ENCODE measurements at places on chromosomes 3 and 15.

DNA sequence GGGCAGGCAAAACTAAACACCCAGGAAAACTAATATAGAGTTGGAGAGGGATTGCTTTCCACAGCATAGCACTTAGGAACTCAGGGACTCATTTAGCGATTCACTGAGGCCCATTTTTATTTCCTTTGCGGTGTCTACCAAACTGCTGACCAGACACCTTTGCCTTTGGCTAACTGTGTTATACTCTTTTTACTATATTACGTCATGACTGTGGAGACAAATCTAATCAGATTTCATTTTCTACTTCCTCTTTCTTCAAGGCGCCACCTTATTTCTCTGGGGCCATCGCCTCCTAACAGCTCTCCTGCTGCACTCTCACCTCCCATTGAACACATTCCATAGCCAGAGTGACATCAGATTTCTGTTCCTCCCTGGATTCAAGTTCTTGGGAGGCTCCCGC, 215.7 kb upstream of the WNT5A start:
- H3K36me3 ChIP-seq: no peaks in the 10 kb centered on the region
- H3K27me3 ChIP-seq: no peaks in the 10 kb centered on the region
- no peak for DNase-seq
- no peak overlapping the region for H3K4me3 ChIP-seq
- no peak overlapping the region for H3K27ac ChIP-seq

DNA sequence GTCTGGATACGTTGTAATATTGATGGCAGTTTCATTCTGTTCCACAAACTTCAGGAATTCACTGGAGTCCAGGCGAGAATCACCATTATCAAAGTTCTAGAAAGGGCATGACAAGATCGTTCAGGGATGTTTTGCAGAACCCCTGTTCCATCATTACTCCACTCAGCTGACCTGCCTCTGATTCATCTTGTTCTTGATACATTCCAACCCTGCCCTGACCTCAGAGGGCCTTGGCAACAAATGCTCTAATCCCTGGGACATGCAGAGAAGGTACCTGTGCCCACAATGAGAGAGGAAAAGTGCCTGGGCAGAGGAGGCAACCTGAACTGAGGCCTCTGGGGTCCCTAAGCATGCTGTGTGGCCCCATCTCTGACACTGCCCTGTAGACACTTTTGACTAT, 45.9 kb downstream of the FSTL1 start:
- no peak for DNase-seq
- peaks cover under 1% of the 10 kb centered on the region for H3K27me3 ChIP-seq
- no peak overlapping the region for H3K27ac ChIP-seq

- no peaks in the 10 kb centered on the region for H3K4me1 ChIP-seq
- no peak overlapping the region for H3K4me3 ChIP-seq
- no peak overlapping the region for H3K27ac ChIP-seq
- DNase-seq: no peak
- no peaks in the 10 kb centered on the region for H3K36me3 ChIP-seq
Measured at GRCh38 chr3:98980915-98981596, 79.6 kb upstream of the DCBLD2 start.

- DNase-seq: no peak
- H3K36me3 ChIP-seq: no peaks in the 10 kb centered on the region
- no peaks in the 10 kb centered on the region for H3K4me1 ChIP-seq
Measured at GRCh38 chr15:81752546-81752942, 293.3 kb downstream of the MEX3B start.

GRCh38 chr3:175411946-175412345, 552.8 kb downstream of the NAALADL2 start:
- H3K27ac ChIP-seq: no peak overlapping the region
- no peaks in the 10 kb centered on the region for H3K4me1 ChIP-seq
- no peaks in the 10 kb centered on the region for H3K27me3 ChIP-seq
- H3K4me3 ChIP-seq: no peak overlapping the region
- no peaks in the 10 kb centered on the region for H3K36me3 ChIP-seq

DNA sequence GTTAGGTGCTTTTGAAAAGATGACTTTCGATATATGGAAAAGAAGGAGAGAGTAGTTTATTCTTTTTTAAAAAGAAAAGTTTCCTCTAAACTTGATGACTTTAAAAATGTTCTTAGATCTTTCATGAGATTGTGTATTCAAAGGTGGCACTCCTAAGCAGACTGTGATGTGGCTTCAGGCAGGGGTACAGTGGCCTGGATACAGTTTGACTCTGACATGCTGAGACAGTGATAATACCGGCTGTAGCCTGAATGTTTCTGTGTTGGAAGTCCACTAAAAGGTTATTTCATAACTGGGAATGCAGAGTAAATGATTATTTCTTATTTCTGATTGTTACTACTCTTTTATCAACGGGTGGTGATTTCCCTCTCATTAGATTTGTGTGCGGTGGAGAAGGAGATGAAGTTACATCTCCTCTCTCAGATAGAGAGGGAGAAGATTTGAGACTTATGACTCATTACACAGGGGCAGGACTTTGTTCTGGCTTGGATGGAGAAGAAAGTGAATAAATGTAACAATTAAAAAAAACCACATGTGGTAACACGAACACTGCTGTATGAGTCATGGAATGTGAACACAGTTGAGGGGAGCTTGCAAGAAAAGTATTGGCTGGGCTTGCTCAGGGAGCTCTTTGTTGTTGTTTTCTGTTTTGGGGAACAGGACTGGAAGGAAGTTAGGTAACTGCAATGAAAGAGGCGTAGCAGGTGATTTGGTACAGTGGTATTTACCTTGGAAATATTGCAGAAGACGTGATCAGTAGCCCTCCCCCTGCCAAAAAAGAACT, 21.6 kb downstream of the SPTSSB start:
- peak overlapping the region; percentile 4 for H3K27ac ChIP-seq
- peaks cover 16% of the 10 kb centered on the region for H3K4me1 ChIP-seq
- H3K4me3 ChIP-seq: no peak overlapping the region
- H3K27me3 ChIP-seq: peaks cover 34% of the 10 kb centered on the region
- H3K36me3 ChIP-seq: no peaks in the 10 kb centered on the region

GRCh38 chr15:23648920-23649515, 1.4 kb upstream of the MAGEL2 start:
- H3K4me1 ChIP-seq: no peaks in the 10 kb centered on the region
- H3K4me3 ChIP-seq: no peak overlapping the region
- H3K27me3 ChIP-seq: peaks cover 21% of the 10 kb centered on the region
- H3K36me3 ChIP-seq: no peaks in the 10 kb centered on the region

DNA sequence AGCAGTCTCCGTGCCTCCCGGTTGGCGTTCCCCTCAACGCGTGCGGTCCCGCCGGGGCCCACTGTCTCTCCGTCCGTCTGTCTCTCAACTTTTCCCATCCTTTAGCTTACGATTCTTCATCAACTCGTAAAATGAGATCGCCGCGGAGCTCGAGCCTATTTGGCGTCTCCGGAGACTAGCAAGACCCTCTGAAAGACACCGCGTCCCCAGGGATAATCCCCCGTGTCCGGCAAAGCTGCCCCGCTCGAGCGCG, 3.4 kb downstream of the GATA2 start:
- peak overlapping the region; percentile 82 for H3K27ac ChIP-seq
- H3K36me3 ChIP-seq: no peaks in the 10 kb centered on the region
- H3K27me3 ChIP-seq: peaks cover 100% of the 10 kb centered on the region
- H3K4me3 ChIP-seq: peak overlapping the region; percentile 49
- peak; percentile 26 for DNase-seq

- H3K4me1 ChIP-seq: no peaks in the 10 kb centered on the region
- H3K27ac ChIP-seq: no peak overlapping the region
- H3K36me3 ChIP-seq: no peaks in the 10 kb centered on the region
- no peak for DNase-seq
- H3K27me3 ChIP-seq: peaks cover 39% of the 10 kb centered on the region
Measured at GRCh38 chr3:186021673-186022362, 84.0 kb upstream of the TRA2B start.

DNA sequence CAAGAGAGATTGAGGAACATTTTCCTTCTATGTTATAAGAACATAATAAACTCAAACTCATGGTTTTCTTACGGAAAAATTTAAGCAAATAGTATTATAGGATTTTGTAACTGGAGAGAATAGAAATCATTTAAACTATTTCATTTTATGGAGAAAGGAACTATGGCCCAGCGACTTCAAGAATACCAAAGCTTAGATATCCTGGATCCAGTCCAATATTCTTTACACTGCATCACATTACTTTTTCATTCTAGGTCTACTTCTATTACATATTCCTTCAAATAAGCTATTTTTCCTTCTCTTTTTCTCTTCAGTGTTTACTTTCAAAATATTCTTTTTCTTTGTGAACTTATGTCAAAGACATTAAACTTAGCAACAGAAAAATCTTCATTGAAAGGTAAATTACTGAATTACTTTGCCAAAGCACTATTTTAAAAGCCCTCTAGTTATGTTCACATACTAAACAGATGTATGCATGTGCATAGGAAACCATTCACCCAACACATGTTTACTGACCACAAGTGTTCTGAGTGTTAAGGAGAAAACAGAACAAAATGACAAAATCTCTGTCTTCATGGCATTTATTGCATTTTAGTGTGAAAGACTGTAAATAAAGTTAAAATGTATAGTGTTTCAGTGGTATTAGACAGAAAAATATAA, 20.4 kb downstream of the KPNA4 start:
- no peak for DNase-seq
- H3K36me3 ChIP-seq: peaks cover 20% of the 10 kb centered on the region
- peaks cover 9% of the 10 kb centered on the region for H3K4me1 ChIP-seq
- no peaks in the 10 kb centered on the region for H3K27me3 ChIP-seq

DNA sequence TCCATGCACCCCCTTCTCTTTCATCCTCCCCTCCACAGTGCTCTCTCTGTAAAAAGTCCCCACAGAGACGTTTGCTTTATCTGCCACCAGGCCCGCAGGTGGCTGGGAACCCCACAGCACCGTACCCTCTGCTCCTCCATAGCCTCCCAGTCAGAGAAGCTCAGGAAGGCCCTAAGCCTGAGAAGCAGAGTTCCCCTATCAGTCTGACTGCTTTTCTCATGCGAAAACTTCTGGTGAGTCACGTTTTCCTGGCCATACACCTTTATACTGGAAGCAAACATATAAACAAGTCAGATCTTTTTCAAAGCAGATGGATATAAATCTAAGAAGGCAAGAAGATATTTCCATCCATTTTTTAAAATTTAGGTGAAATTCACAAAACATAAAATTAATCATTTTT, 51.5 kb upstream of the MEF2A start:
- H3K27ac ChIP-seq: no peak overlapping the region
- no peak for DNase-seq
- H3K27me3 ChIP-seq: peaks cover 13% of the 10 kb centered on the region
- H3K4me1 ChIP-seq: peaks cover 23% of the 10 kb centered on the region

DNA sequence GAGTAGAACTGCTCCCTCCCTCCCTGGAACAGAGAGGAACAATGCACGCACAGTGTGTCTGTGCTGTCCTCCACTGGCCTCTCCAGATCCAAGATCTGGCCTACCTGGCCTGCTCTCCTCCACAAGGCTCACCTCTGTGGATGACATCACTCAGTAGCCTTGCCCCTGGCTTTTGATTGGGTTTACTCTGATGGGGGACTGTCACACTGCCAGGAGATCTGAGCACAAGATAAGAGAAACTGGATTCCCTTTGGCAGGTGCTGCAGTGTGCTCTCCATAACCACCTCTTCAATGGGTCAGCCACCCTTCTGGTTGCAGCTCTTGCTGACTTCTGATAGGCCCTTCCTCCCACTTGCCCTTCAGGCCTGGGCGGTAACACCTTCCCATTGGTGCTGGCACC, 22.6 kb upstream of the ANO10 start:
- no peak for DNase-seq
- no peak overlapping the region for H3K4me3 ChIP-seq
- H3K4me1 ChIP-seq: no peaks in the 10 kb centered on the region
- H3K27me3 ChIP-seq: peaks cover 20% of the 10 kb centered on the region
- H3K27ac ChIP-seq: no peak overlapping the region
- H3K36me3 ChIP-seq: no peaks in the 10 kb centered on the region

DNA sequence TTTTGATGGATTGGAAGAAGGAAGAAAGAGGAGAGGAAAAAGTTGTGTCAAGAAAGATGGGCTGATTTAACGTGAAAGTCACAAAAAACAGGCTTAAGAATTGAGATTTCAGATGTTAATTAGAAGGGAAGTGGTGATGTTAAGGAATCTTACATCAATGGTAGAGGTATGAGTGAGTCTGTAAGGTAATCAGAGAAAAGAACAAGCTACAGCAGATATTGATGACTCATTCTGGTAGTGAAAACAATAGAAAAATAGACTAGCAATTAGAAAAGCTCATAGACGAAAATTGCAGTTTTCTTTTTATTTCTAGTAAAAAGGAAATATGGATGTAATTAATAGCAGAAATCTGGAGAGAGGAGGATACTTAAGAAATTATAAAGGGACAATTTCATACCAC, 559.6 kb downstream of the MCTP2 start:
- H3K27me3 ChIP-seq: no peaks in the 10 kb centered on the region
- no peaks in the 10 kb centered on the region for H3K36me3 ChIP-seq
- no peak overlapping the region for H3K27ac ChIP-seq
- no peak for DNase-seq
- H3K4me1 ChIP-seq: no peaks in the 10 kb centered on the region

GRCh38 chr3:12750223-12750622, 8.8 kb downstream of the TMEM40 start:
- no peaks in the 10 kb centered on the region for H3K36me3 ChIP-seq
- H3K4me1 ChIP-seq: no peaks in the 10 kb centered on the region
- DNase-seq: no peak
- no peak overlapping the region for H3K4me3 ChIP-seq
- H3K27me3 ChIP-seq: peaks cover 8% of the 10 kb centered on the region

DNA sequence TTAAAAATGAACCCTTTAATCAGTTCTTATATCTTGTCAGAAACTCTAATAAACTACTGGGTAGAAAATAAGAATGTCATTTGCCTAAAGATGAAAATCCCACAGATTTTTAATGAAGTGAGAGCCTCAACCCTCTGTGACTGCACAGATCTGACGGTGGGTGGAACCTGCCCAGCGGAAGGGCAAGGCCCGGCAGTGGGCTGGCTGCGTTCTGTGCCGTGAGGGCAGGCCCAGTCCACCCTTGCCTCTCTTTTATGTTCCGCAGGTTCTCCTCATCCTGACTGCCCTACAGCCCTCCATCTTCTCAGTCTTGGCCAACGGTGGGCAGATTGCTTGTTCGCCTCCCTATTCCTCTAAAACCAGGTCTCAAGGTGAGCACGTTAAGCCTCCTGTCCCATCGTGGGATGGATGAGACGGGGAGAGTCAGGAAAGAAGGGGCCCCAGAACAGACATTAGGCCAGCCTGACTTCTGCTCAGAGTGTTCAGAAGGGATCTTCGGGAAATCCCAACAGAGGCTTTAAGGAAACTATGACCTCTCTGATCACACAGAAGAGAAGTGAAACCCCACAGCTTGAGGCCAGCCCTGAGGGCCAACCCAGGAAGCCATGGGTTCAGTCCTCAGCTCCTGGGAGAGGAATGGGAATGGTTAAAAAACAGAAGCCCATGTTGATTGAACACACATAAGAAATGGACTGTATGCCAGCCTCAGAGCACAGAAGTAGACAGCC, 16.0 kb downstream of the SLC51A start:
- no peak overlapping the region for H3K4me3 ChIP-seq
- peaks cover 2% of the 10 kb centered on the region for H3K4me1 ChIP-seq
- peaks cover 13% of the 10 kb centered on the region for H3K36me3 ChIP-seq
